ENCODE measurements at places on chromosomes 3 and 15.

GRCh38 chr3:39101022-39101689 lies 6.3 kb downstream of the GORASP1 start:
- no peak for DNase-seq

- no peak for DNase-seq
These were observed 160.0 kb downstream of the EDEM1 start for GRCh38 chr3:5347486-5347885.

- DNase-seq = no peak
These were observed 168.8 kb downstream of the ADAMTS9 start for GRCh38 chr3:64518950-64519349.

DNA sequence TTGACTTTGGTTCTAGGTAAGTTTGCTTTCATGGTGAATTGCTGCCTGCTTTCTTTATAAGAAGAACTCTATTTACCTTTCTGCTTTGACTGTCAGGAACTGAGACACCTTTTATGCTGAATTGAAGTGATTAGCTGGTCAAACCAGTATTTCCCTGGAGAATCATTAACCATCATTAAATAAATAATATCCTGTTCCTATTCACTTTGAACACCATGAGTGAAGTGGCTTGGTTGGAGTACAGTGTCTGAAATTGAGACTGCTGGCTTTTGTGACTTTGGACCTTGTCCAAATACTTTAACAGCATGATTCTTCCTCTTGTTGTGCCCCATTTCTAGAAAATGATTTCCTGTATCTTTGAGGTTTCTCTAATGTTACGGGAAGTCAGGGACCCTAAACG lies 5.6 kb upstream of the TMEM62 start:
- DNase-seq = no peak

- DNase-seq = no peak
These were observed 28.2 kb downstream of the CSTA start for GRCh38 chr3:122353215-122353614.

DNA sequence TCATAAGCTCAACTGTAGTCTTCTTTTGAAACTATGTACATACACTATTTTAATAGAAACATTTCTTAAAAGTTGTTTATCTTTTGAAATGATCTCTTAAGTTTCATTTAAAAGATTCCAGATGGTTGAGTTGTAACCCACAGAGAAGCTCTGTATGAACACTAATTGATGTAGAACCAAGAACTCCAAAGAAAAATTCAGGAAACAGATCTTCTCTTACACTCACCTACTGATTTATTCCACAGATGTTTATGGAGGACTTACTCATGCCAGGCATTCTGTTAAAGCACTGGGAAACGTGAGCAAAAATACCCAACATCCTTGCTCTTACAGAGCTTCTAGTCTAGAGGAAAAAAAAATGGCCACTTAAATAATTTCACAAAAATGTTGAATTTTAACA lies 551.1 kb downstream of the NAALADL2 start:
- no peak for DNase-seq

DNA sequence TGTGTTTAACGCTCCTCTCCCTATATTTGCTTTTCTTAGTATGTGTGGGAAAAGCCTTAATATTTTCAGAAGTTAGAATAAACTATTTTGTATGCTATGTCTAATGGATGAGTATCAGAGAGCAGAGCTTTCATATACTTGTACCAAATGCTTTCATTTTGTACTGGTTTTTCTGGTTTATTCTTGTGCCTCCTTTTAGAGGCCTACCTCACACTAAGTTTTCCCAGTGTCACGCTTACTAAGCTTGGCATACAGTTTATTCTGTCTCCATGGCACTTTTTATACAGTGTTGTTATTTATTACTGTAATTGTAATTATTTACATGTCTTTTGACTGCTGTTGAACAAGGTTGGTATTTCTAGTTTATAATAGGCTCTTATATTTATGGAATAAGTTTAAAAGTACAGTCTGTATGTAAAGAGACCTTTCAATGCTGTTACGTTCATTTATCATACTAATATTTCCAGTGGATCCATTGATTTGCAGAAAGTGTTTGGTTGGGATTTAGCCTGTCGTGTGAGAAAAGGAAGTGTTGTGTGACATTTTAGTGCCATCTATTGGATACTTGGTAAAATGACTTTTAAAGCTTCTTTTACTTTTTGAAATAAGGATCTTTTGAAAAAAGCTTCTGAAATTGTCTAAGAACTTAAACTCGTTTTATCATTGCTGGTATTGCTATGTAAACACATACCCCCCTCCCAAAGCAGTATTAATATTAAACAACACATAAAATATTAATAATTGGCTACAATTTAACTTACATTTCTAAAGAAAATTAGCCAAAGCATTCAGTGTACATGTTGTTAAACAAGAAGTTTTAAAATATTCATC lies 5.2 kb upstream of the EBLN2 start:
- no peak for DNase-seq

DNA sequence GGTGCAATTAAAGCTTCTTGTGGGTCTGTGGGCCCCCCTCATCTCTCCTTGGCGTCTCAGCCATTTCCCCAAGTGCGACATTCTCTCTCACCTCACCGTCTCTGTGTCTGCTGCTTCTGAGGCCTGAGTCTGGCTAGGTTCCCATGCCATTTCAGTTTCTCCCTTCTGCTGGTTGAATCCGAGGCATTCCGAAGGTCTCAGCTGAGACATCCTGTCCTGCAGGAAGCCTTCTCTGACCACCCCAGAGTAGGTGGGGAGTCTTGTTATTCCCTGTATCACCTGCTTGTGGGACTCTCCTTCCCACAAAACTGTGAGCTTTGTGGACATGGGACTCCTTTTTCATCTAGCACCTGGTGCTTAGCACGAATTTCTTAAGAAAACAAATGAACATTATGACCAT lies 78.3 kb downstream of the ASB7 start:
- DNase-seq = no peak

DNA sequence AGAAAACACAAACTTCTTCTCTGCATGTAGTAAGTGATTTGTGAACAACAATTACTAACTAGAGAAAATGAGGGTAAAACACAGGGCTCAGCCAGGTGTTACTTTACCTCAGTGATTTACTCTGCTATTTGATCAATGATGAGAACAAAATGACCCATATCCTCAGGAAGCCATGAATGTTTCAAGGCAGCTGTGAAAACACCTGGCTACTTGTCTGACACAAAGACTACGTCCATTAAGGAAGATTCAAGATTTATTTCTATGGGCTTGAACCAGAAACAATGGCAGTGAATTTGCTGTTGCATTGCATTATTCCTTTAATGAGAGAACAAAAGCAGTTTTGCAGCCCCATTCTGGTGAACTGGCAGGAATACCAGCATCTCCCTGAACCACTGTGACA lies 374.6 kb upstream of the ARL6 start:
- DNase-seq = no peak

DNA sequence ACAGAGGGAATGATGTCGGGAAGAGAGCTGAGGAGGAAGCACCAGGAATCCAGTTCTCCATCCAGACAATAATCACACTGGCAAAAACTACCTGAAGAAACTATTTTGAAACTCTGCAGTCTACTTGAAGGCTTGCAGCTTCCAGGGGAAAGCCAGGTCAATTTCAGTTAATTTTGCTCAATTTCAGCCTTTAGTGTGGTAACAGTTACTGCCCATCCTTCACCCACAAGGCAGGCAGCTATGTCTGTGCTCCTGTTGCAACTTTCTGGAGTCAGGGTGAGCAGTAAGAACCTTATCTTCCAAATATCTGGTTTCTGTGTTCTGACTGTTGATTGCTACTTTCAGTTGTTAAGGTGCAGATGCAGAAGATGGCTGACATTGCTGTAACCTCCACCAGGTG lies 221.7 kb downstream of the ADAMTS17 start:
- no peak for DNase-seq

DNA sequence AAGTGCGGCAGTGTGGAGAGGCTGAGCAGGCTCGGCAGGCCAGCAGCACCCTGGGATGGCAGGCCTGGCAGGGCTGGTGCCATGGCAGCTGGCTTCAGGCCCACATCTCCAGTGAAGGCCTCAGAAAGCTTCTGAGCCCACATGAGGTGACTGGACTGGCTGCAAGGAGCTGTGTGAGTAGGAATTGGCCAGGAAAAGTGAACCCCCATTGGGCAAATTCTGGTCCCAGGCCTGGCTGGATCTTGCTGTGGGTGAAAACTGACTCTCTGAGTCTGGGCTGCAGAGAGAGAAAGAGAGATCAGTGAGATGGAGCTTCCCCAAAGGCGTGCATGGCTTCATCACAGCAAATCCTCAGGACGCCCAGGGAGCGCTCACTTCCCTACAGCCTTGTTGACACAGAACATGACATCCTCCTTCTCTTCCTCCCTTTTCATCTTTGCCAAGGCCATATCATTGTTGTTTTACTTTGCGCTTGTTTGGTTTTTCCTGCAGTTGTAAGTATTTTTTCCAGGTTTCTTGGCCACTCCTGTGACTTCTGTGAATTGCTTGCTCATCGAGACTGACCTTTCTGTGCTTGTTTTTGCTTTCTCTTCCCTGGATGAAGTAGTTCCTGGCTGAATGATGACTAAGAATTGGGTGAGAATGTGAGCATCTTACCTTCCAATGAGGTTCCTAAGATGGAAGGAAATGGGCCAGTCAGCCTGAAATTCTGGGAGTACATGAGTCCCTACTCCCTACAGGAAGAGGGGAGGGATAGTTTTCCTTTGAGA lies 299.1 kb downstream of the TLE3 start:
- DNase-seq = no peak

GRCh38 chr3:110902453-110903085 lies 169.0 kb upstream of the NECTIN3 start:
- no peak for DNase-seq

- DNase-seq = no peak
These were observed 13.9 kb downstream of the EOMES start for GRCh38 chr3:27708250-27708649.

GRCh38 chr3:186107215-186108105 lies 1.4 kb downstream of the ETV5 start:
- no peak for DNase-seq

DNA sequence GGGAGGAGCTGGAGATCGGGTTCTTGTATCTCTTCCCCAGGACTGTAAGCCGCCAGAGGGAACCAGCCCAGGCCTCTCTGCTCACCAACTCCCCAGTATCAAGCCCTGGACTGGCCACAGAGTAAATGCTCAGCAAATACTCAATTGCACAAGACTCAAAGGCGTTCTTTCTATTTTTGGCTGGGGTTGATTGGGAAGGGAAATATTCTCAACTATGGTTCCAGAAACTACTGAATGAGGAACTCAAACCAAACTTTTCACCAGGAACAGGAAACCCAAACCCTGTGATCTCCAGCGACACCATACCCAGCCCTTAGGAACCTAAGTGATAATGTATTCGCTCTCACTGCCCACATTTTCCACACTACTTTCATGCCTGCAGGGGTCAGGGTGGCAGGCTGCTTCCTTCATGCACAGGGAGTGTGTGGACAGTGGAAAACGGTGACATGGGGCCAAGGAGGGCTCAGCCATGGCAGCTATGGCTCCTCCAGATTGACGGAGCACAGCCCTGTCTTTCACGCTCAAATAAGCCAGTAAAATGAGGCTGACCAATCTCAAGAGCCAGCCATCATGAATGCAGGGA lies 124.7 kb upstream of the RAD18 start:
- no peak for DNase-seq

All from cortex of kidney (tissue), 1 donor.